ENCODE measurements at places on chromosomes 11 and 22. TPM values are rescaled to one million over a fixed set of nuclear protein-coding genes. Genes with fewer than 3 reads are reported as not detected.

TRPM5 gene
- total RNA-seq, result not detected

GUCY1A2 gene
- 0.75 TPM for total RNA-seq

GRIK4 gene
- total RNA-seq, result 0.12 TPM

PATZ1 gene
- total RNA-seq, result 10.4 TPM

OR8H3 gene
- not detected for total RNA-seq

TEX54 gene
- not detected for total RNA-seq

CPT1A gene
- total RNA-seq, result 33.8 TPM

SHISA8 gene
- not detected for total RNA-seq

MIOX gene
- not detected for total RNA-seq

OR10W1 gene
- total RNA-seq, result not detected

FAM83F gene
- not detected for total RNA-seq

DEUP1 gene
- total RNA-seq, result not detected

TBX1 gene
- not detected for total RNA-seq

EFEMP2 gene
- 81.4 TPM for total RNA-seq

MEI1 gene
- 0.12 TPM for total RNA-seq

DLG2 gene
- total RNA-seq, result 0.45 TPM

ENTHD1 gene
- not detected for total RNA-seq

LINC01488 gene
- 0.08 TPM for total RNA-seq

SMIM35 gene
- total RNA-seq, result not detected

RANGAP1 gene
- 62.8 TPM for total RNA-seq

ARFGAP3 gene
- total RNA-seq, result 36.9 TPM

OTOG gene
- not detected for total RNA-seq

OR52I1 gene
- not detected for total RNA-seq

MYO7A gene
- 0.23 TPM for total RNA-seq

SERPIND1 gene
- total RNA-seq, result under 0.01 TPM

TENM4 gene
- 12.6 TPM for total RNA-seq

PDE3B gene
- total RNA-seq, result 0.35 TPM

CD59 gene
- total RNA-seq, result 696 TPM

DEPDC7 gene
- 3.5 TPM for total RNA-seq

TYR gene
- not detected for total RNA-seq

FGF4 gene
- not detected for total RNA-seq

NRXN2 gene
- 29.0 TPM for total RNA-seq

MPEG1 gene
- total RNA-seq, result not detected

SLC25A18 gene
- not detected for total RNA-seq

CLMP gene
- total RNA-seq, result 47.2 TPM

ZNF143 gene
- total RNA-seq, result 73.7 TPM

GSTT2B gene
- total RNA-seq, result 9.5 TPM

CCDC73 gene
- total RNA-seq, result not detected

CNTF gene
- 0.90 TPM for total RNA-seq

Data from smooth muscle cell of the coronary artery (primary cell).